ENCODE measurements at places on chromosomes 4 and X. TPM values are rescaled to one million over a fixed set of nuclear protein-coding genes. Genes with fewer than 3 reads are reported as not detected.

GRCh38 chr4:137514406-137515111 lies 17.7 kb downstream of the PCDH18 start:
- H3K4me1 ChIP-seq, result peaks cover 11% of the 10 kb centered on the region
- DNase-seq, result no peak
- no peaks in the 10 kb centered on the region for H3K36me3 ChIP-seq
- no peak overlapping the region for H3K27ac ChIP-seq

DNA sequence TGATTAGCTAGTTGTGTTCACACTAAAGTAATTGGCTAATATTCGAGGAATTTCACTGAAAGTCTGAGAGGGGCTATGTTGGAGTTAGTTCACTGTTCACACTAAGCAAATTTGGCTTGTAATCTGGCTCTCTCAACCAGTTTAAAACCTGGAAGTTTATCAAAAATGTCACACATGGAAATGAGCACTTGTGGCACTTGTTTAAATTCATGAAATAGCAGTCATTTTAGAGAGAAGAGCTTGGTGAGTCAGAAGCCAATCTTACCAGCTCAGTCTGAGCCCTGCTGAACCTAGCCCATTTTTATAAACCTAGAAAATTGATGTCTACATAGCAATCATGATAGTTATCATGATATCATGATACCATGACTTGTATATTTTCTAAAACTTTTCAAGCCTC lies 90.7 kb upstream of the JADE1 start:
- DNase-seq, result no peak
- H3K36me3 ChIP-seq, result no peaks in the 10 kb centered on the region
- H3K27me3 ChIP-seq, result no peaks in the 10 kb centered on the region
- no peak overlapping the region for H3K27ac ChIP-seq

DNA sequence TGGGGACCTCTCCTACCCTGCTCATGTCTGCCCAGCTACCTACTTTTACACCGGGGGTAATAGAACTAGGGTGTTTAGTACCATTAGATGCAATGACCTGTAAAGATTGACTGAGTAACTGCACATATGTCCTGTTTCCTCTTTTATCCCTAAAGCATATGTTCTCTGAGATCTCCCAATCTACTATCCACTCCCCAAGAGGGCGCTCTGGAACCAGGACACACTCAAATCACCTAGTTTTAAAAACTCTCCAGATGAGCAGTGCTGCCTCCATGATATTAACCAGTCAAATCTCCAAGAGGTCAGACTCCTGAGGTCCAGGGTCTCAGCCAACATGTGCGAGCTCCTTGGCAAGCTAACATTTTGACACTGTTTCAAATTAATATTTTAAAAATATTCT lies 87.0 kb upstream of the TSPAN5 start:
- no peak overlapping the region for H3K4me3 ChIP-seq
- H3K27me3 ChIP-seq, result no peaks in the 10 kb centered on the region
- H3K27ac ChIP-seq, result no peak overlapping the region
- no peak for DNase-seq
- H3K4me1 ChIP-seq, result peaks cover 17% of the 10 kb centered on the region
- no peaks in the 10 kb centered on the region for H3K36me3 ChIP-seq

NLRP2B gene
- total RNA-seq, result not detected

SLC7A11 gene
- 79.3 TPM for total RNA-seq
